SW480 (cell line): ENCODE measurements at places on chromosomes 1 and 21.

DNA sequence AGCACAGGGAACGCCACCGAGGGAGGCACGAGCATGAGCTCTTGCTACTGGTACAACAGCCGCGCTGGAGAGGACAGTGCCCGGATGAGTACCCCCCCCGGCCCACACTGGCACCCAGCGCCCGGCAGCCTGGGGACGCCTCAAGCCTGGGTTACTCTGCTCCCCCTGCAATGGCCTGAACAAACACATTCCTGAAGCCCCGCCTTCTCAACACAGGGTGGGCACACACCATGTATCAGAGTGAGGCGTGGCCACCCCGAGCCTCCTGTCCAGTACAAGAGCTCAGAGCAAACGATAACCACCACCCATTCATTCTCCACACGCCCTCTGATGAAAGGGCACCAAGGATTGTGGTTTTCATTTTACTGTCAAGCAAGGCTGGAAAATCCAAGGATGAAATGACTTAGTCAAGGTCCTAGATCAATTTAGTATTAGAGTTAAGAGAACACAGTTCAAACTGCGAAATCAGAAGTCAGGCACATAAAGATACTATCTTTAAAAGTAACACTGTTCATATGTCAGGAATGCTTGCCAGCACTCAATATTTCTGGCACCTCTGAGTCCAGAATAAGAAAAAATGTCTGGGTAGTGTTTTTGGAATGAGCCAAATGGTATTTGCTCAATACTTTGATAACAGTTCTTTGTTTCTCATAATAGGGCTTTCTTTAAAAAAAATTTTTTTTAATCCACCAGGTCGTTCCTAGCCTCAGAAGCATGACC, 22.0 kb downstream of the UBE2G2 start:
- DNase-seq: peak; percentile 53

DNA sequence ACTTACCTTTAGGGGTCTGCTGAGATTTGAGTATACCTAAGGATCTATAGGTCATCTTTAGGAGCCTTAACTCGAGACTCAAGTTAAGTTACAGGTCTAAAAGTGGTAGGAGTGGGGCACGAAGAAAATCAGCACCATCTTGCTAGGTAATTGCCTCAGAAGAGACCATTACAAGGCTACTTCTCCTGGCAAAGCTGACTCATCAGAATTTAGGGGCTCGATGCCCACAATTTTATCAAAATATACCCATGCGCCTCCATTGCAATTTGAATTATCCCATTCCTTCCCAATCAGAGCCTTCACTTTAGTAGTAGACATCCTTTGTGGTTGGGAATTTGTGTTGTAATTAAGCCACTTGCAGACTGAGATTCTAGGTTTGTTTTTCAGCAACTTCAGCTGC, 1994.3 kb downstream of the MRPL39 start:
- no peak for DNase-seq

DNA sequence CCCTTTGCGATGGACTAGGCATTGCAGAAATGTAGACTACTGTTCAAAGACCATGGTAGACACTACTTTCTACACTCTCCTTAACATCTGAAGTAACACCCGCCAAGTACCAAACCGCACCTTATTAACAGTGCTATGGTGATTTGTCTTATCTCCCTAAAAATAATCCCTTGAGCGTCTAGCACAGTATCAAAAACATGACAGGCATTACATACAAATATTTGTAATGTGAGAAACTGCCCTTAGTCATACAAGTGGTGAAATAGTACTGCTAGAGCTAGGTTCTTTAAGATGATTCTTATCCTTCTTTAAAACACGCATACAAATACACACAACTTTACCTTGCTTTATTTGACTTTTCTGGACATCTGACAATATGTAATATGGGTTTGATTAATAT, 27.2 kb downstream of the PUM1 start:
- DNase-seq: no peak

- no peak for DNase-seq
These were observed 53.9 kb downstream of the PHC2 start for GRCh38 chr1:33377013-33377412.

GRCh38 chr1:205929496-205930194, 13.6 kb downstream of the SLC26A9 start:
- DNase-seq: no peak
